ENCODE measurements at places on chromosomes 5 and 9.

- no peak for DNase-seq
Measured at GRCh38 chr5:38651806-38652205, 95.4 kb upstream of the LIFR start.

- DNase-seq: no peak
Measured at GRCh38 chr5:66021585-66021984, 95.2 kb downstream of the ERBIN start.

GRCh38 chr9:120663380-120663779, 50.9 kb downstream of the MEGF9 start:
- DNase-seq: no peak

DNA sequence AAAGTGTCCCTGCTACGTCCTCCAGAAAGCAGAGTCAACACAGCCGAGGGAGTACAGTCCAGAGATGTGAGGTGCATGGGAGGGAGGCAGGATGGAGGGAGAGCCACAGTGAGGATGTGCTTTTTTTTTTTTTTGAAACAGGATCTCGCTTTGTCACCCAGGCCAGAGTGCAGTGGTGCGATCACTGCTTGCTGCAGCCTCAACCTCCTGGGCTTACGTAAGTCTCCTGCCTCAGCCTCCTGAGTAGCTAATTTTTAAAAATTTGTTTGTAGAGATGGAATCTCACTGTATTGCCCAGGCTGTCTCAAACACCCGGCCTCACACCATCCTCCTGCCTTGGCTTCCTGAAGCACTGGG, 33.2 kb upstream of the ALDH1B1 start:
- peak; percentile 34 for DNase-seq

DNA sequence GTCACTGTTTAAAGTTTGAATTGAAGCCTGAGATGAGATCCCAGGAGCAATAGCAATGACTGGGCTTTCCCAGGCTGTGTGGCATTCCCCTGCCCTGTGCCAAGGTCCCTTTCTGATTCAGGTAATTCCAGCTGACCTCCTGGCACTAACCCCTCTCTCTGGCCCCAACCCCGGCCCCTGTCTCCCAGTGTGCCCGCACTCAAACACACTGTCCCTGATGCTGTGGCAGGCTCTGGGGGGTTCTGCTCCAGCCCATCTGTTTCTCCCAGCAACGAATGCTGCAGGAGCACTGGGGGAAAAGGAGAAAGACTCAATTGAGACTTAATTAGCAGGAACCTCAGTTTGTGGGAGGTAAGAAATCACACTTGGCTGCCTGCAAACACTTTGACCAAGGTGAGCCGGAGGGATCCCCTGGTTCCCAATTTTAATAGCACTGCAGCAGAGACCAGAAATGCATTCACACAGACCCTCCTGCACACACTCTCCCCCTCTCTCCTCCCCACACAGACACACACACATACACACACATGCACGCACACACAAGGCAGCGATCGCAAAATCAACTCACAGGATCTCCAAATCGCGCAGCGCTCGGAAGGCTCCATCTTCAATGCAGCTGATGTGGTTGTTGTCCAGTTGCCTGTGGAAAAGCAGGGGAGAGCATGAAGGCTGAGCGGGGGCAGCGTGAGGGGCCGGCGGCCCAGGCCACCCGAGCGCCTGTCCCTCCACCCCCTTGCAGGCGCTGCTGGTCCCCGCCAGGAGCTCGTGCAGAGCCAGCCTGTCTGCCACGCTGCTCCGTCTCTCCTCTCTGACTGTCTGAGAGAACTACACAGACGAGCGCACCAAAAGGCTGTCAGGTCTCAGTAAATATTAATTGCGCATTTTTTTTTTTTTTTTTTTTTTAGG, 265.1 kb upstream of the PANK3 start:
- DNase-seq: no peak

GRCh38 chr5:137611011-137611580, 112.0 kb upstream of the SPOCK1 start:
- no peak for DNase-seq

GRCh38 chr9:133119103-133119845, 1.8 kb downstream of the RALGDS start:
- no peak for DNase-seq
